ENCODE measurements at places on chromosomes 4 and X.
A peak's percentile ranks its signal among the peaks of the same experiment; 100 is the strongest.

GRCh38 chr4:10963958-10964703 is 279.6 kb upstream of the CLNK start:
- DNase-seq, result peak; percentile 62

DNA sequence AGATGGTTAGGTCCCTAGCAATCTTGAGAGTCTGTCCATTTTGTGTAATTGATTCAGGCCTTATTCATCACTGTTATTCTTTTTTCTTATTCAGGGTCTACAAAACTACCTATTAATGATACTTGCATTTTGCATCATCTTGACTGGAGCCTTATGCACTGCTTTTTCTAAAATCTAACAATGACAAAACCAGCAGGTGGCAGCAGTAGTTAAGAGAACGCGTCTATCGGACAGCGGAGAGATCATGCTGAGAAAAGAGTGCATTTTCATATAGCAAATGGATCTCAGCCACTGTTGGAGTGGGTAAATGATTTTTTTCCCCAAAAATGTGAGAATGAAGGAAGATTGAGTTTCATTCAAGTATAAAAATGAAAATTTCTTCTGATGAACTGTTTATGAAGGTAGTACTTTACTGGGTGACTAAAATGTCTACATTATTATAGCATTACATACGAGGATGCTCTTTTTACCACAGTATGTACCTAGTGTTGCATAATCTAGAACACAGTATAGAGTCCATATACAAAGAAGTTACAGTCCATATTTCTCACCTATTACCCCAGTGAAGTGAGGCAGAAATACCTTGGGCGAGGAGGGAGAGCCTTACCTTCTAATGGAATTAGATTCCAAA is 43.2 kb downstream of the TMEM144 start:
- peak; percentile 67 for DNase-seq

DNA sequence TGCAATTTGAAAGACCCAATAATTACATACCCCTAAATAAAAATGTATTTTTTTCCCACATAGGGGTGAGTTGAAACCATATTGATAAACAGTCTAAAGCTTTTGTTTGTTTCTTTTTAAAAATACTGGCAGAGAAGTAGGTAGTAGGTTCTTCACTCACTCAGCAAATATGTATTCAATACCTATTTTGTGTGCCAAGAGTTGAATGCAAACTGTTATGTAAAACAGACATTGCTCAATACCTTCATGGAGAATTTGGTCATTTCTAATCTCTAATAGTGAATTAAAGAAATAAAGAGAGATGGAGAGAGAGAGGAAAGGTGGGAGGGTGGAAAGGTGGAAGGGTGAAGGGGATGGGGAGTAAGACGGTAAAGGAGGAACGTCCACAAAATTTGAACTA is 589.9 kb upstream of the GNPDA2 start:
- DNase-seq, result no peak

DNA sequence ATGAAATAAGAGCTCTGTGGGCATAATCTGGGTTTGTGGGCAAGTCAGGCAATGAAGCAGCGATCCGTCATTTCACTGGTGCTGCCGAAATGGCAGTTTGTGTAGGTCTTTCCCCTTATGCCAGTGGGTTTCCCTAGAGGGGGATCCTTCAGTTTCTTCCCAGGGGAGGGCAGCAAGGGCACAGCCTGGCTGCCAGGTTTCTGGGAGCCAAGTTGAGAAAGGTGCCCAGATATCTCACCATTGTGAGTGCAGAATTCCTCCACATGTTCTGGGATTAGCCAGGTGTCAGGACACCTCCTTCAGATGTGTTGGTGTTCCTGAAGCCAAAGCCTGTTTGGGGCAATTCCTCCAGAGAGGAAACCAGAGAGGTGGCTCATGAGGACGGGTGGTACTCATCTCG is 28.0 kb downstream of the MSX1 start:
- DNase-seq, result no peak

- DNase-seq, result no peak
Observed at GRCh38 chr4:2728221-2728620, 27.9 kb downstream of the TNIP2 start.

DNA sequence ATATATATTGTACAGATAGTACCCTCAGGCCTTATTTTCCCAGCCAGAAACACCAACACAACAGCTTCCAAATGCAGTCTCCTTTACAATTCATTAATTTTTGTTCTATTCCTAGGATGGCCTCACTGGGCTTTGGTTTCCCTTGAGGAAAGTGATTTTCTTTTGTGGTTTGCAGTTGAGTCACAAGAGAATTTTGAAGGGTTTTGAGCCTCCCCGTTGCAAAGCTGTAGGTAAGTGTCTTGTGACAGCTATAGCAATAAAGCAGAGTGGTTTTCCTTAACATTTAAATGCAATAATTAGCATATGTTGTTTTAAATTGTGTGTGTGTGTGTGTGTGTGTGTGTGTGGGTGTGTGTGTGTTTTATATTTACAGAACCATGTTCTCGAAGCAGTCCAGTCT is 54.1 kb upstream of the WDR17 start:
- no peak for DNase-seq

DNA sequence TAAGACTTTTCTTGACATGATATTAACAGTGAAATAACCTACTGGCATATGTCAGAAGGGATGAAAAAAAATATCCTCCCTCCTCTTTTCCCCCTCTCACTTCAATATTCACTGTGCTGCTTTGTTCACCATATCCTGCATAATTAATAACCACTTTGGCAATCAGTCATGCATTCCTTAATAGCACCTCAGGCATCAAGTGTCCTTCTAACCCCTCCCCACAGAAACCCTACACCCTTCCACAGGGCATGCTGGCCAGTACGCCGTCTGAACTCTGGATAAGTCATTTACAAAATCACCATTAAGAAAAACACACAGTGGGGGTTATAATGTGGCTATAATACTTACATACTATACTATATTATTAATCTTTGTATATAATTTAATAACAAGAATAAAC is 165.9 kb downstream of the PDGFC start:
- no peak for DNase-seq

DNA sequence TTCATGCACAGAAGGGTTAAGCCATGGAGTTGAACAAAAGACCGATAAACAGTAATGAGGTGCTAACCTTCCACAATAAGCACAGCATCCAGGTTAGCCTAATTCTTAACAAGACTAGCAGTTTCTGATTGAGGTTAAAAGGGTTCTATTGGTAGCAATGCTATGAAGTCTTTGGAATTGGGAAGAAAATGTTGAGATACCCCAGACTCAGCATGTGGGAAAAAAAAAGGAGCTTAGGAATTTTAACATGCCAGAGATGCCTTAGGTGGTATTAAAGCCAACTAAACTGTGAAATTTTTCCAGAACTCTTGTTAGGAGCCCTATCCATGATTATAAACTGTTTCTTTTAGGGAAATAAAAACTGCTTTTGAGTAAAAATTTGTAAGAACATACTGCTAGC is 391.7 kb downstream of the GABRG1 start:
- no peak for DNase-seq

- DNase-seq, result peak; percentile 76
Observed at GRCh38 chr4:125750828-125751466, 436.2 kb downstream of the FAT4 start.

GRCh38 chr4:52926196-52926974 is 64.3 kb downstream of the RASL11B start:
- DNase-seq, result no peak

GRCh38 chrX:44020693-44021092 is 47.5 kb upstream of the NDP start:
- DNase-seq, result no peak

GRCh38 chr4:146110871-146111485 is 64.5 kb upstream of the LSM6 start:
- DNase-seq, result no peak

- no peak for DNase-seq
Observed at GRCh38 chrX:56600141-56600540, 36.7 kb downstream of the UBQLN2 start.

DNA sequence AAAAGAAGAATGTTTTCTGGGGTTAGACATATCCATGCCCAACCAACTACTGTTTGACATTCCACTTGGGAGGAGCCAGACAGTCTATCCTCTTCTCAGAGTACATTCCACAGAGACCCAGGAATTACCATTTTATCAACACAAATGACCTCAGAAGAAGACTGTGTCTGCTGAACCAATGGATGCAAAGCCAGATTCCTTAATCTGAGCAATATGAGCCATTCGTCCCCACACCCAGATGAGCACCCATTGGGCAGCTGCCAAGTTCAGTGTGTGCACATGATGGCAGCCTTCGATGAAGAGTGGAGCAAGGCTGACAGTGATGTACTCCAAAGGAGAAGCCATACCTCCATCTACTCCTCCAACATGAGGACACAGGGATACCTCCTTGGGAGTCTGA is 111.3 kb downstream of the ZNF674 start:
- DNase-seq, result no peak

DNA sequence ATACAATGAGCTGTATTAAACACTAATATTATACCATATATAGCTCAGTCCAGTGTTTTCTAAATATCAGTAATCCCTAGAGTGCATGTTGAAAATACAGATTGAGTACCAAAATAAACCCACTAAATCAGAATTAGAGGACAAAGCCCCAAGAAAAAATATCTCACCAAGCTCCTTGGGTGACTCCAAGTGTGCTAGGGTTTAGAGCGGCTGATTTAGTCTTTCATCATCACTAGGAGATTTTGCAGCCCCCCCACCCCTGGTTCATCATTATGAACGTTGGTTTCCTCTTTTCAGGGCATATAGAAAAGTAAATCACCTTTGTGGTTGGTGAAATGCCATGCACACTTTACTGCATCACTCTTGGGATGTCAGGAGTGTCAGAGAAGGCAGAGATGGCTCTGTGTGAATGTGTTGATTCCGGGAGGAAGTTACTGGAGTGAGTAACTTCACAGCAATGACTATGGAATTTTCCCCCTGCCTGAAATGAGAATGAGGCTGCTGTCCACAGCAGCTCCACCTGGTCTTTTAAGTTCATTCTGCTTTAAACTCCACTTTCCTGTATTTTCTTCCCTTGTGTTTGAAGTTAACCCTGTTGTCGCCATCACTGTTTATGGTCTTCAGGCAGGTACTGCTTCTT is 25.2 kb upstream of the ANAPC4 start:
- DNase-seq, result peak; percentile 62

DNA sequence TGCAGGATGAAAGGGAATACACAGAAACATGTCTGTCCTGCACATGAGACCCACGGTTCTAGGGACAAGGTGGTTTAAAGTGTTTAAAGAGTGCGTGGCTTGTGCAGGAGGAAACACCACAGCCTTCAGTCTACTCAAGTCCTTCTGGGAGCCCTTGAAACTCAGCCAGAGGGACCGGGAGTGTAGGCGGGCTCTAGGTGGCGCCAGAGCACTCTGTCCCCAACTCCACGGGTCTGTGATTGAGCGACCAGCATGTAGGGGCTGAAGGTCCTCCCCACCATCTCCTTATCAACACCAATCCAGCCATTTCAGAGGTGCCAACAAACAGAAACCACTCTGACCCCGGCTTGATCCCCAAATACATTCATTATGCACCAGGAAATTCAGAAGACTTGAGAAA is 82.0 kb upstream of the CLDN34 start:
- peak; percentile 87 for DNase-seq

GRCh38 chr4:12707381-12708175 is 776.6 kb downstream of the RAB28 start:
- DNase-seq, result no peak

GRCh38 chrX:55144697-55145096 is 55.9 kb downstream of the PAGE2 start:
- DNase-seq, result no peak

DNA sequence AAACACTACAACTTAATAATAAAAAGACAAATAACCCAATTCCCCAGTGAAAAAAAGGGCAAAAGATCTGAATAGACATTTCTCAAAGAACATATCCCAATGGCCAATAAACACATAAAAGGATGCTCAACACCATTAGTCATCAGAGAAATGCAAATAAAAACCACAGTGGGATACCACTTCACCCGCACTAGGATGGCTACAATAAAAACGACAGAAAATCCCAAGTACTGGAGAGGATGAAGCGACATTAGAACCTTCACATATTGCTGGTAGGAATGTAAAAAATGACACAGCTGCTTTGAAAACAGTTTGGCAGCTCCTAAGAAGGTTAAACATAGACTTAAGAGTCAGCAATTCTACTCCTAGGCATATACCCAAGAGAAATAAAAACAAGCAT is 140.6 kb upstream of the ARX start:
- DNase-seq, result no peak

DNA sequence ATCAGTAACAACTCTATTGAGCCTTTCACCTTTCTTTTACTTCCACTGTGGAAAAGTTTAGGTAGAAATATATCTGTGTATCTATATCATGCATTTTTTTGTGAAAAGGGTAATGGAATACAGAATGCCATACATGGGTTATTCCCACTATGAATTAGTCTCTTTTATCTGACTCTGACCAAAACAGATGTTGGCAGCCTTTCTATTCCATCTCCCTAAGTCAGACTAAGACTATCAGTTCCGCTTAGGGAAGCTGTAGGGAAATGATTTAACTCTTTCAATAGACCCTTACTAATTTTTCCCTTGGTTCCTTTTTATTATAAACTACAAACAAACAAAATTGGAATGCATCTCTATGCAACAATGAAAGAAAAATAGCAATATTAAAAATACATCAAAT is 92.3 kb upstream of the LEF1 start:
- no peak for DNase-seq

GRCh38 chr4:62517716-62518115 is 1317.6 kb downstream of the ADGRL3 start:
- DNase-seq, result no peak

DNA sequence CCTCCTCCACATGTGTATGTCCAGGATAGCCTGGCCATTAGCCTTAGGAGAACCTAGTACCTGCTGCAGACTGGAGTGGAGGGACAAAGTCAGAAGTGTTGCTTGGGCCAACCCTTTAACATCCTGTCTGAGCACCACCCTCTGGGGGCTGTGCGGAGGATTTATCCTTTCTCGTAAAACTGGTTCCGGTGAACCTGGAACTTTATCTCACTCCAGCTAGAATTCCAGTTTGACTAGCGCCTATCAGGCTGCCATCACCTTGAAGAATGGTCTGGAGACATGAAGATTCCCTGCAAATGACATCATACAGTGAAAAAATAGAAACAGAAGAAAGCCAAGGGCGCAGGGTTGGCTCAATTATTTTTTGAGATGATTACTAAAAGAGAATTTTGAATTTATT is 4.0 kb downstream of the TCEAL8 start:
- DNase-seq, result peak; percentile 53

- no peak for DNase-seq
Observed at GRCh38 chr4:74311696-74312313, 3.5 kb downstream of the EPGN start.

DNA sequence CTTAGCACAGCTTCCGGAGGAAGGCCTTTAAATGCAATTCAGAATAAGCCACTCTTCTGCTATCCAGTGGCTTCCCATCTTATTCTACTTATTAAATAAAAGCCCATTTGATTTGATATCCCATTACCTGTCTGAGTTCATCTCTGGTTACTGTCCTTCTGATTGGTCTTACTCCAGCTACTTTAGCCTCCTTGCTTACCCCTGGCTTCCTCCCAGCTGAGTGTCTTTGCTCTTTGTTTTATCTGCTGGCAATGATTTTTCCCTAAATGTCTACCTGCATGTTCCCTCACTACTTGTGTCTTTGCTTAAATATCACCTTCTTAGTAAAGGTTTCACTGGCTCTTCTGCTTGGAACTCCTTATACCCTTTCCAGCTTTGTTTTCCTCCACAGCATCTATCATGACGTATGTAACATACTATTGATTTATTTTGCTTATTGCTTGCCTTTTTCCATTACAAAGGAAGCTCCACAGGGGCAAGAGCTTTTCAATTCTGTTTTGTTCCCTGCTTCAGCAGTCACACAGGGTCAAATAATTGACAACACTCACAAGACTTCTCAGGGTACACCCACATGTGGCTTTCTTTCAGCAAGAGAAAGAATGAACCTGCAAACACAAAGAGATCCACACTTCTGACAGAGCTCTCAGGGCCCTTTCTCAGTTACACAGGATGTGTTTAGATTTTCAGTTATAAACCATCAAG is 63.8 kb downstream of the TBC1D19 start:
- no peak for DNase-seq
